ENCODE measurements at places on chromosomes 7 and 10. TPM values are rescaled to one million over a fixed set of nuclear protein-coding genes. Genes with fewer than 3 reads are reported as not detected.

- H3K27ac ChIP-seq: no peak overlapping the region
- no peak overlapping the region for H3K4me3 ChIP-seq
- no peak for DNase-seq
- no peaks in the 10 kb centered on the region for H3K4me1 ChIP-seq
- H3K36me3 ChIP-seq: no peaks in the 10 kb centered on the region
Observed at GRCh38 chr10:16945593-16945992, 128.4 kb upstream of the RSU1 start.

- DNase-seq: peak; percentile 76
- H3K36me3 ChIP-seq: no peaks in the 10 kb centered on the region
- no peak overlapping the region for H3K4me3 ChIP-seq
- H3K27me3 ChIP-seq: no peaks in the 10 kb centered on the region
Observed at GRCh38 chr10:101285519-101286070, 56.3 kb upstream of the LBX1 start.

The BAIAP2L1 gene
- polyA plus RNA-seq: 12.5 TPM

DNA sequence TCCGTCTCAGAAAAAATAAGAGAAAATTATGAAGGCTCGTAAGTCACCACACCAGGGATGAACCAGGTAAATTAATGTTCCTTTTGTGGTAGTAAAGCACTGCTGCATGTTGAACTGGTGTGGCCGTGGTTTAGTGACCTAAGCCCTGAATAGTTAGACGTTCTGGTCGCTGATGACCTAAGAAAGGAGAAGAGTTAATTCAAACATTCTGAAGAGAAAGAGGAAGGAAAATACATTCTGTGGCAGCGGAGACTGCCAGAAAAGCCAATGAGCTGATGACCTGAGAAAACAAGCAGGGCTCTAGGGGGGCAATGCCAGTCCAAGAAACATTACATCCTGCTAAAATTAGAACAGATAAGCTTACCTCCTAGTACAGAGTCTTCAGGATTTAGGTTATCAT is 17.5 kb downstream of the DNAJC9 start:
- no peaks in the 10 kb centered on the region for H3K4me1 ChIP-seq
- no peak overlapping the region for H3K4me3 ChIP-seq
- H3K27ac ChIP-seq: no peak overlapping the region
- DNase-seq: no peak

DNA sequence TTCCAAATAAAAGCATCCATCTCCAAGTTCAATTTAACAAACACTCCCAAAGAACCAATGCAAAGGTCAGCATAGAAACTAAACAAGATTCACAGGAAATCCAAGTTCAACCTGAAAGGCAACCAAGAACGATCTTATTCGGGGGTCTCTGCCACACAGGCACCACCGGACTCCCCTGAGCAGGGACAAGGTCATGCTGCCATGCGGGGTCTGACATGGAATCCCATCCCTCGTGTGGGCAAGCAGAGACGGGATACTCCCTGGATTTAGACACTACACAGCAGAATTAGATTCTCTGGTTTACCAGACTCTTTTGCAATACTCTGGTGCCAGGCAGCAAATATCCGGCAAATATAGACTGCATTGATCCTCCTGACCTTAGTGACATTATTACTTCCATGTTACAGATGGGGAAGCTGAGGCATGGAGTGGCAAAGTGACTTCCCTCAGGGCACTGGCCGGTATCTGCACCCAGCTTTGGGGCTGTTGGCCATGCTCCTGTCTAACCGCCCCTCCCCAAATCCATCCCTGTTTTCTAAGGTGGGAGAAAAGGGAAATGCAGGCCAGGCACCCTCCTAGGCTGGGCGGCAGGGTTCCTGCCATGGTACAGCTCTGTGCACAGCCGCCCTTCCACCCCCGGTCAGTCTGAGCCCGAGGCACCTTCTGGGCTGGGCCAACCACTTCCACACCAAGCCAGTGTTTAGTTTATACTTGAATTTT is 111.8 kb downstream of the VIPR2 start:
- no peaks in the 10 kb centered on the region for H3K27me3 ChIP-seq
- H3K36me3 ChIP-seq: no peaks in the 10 kb centered on the region
- H3K4me3 ChIP-seq: no peak overlapping the region
- DNase-seq: no peak
- H3K4me1 ChIP-seq: peaks cover 3% of the 10 kb centered on the region

The KCNH2 gene
- 0.82 TPM for polyA plus RNA-seq

DNA sequence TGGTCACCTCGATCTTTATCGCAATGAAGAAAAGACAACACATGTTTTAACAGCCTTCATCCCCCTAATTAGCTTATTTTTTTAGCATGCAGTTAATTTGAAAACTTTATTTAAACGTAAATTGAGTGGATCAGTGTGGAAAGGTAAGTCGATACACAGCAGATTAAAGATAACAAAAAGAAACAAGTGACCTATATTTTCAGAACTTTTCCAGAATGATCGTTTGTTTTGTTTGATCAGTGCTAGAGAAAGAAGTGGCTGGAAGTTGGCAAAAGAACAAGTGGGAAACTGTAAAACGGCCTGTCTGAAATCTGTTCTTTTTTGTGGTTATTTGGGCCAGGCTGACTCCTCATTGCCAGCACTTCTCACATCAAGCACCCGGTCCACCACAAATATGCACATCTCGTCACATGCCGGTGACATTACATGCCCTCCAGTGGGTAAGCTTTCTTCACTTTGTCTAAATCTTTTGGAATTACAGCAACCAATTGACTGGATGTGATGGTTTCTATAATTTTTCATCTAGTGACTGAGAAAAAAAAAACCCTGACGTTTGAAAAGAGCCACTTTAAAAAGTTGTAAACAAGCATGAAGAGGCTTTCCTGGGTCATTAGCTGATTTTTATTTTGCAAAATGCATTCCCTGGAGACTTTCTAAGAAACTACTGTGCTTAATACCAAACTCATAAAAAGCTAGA is 33.2 kb downstream of the C7orf33 start:
- H3K4me1 ChIP-seq: no peaks in the 10 kb centered on the region
- H3K36me3 ChIP-seq: no peaks in the 10 kb centered on the region
- H3K27me3 ChIP-seq: no peaks in the 10 kb centered on the region
- no peak for DNase-seq
- no peak overlapping the region for H3K27ac ChIP-seq

The SEMA3D gene
- 0.53 TPM for polyA plus RNA-seq

The ZNF467 gene
- polyA plus RNA-seq: 18.6 TPM

GRCh38 chr7:90592033-90592432 is 4.1 kb upstream of the CDK14 start:
- H3K4me3 ChIP-seq: no peak overlapping the region
- no peaks in the 10 kb centered on the region for H3K36me3 ChIP-seq
- H3K27me3 ChIP-seq: no peaks in the 10 kb centered on the region

The HOXA9 gene
- polyA plus RNA-seq: 0.40 TPM

DNA sequence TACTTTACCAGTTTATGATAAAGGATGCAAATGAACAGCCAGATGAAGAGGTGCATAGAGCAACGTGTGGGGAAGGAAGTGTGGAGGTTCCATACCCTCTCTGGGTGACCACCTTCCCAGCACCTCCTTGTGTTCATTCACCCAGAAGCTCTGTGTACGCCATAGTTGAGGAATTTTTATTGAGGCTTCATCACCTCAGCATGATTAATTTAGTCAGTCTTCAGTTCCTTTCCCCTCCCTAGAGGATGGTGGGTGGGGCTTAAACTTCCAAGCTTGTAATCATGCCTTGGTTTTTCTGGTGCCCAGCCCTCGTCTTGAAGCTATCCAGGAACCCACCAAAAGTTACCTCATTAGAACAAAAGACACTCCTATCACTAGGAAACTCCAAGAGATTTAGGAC is 162.7 kb downstream of the PLCE1 start:
- no peaks in the 10 kb centered on the region for H3K27me3 ChIP-seq
- no peaks in the 10 kb centered on the region for H3K4me1 ChIP-seq
- no peak for DNase-seq
- H3K27ac ChIP-seq: no peak overlapping the region
- H3K4me3 ChIP-seq: no peak overlapping the region
- no peaks in the 10 kb centered on the region for H3K36me3 ChIP-seq

- H3K27me3 ChIP-seq: no peaks in the 10 kb centered on the region
- no peak within 1 kb of the TSS for H3K4me3 ChIP-seq
- no peak for DNase-seq
- H3K4me1 ChIP-seq: no peaks in the 10 kb centered on the region
- no peaks in the 10 kb centered on the region for H3K36me3 ChIP-seq
- H3K27ac ChIP-seq: no peak within 1 kb of the TSS
Observed at GRCh38 chr10:112283100-112283499, at the start of gene TECTB. Gene TECTB, plus strand, starts transcription at chr10:112283400. Its CDS starts 335 bp downstream, at chr10:112283735.

- no peak overlapping the region for H3K4me3 ChIP-seq
- DNase-seq: no peak
- no peaks in the 10 kb centered on the region for H3K27me3 ChIP-seq
- no peaks in the 10 kb centered on the region for H3K36me3 ChIP-seq
Observed at GRCh38 chr7:21067216-21067615, 280.5 kb upstream of the SP8 start.

DNA sequence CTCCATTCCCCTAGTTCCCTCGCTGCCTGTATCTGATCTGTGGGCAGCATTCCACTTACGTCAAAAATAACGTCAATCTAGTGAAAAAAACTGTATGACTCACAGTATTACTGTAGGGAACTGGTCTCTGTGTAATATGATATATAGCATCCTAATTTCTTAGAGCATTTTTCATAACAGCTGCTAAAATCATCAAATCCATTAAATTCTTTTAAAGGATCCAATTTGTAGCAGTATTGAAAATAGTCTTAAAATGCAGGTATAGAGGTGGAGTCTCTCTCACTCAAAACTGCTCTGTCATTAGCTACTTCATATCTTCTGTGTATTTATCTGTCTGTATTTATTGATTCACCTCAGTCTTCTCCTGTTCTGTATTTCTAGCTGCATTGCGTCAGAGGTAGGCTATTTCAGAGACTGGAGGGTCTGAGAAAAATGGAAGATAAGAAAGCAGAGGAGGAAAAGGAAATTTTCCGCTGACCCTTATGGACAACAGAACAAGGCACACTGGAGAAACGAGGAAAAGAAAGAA is 59.9 kb downstream of the PON1 start:
- no peaks in the 10 kb centered on the region for H3K4me1 ChIP-seq
- DNase-seq: no peak
- no peaks in the 10 kb centered on the region for H3K27me3 ChIP-seq

The GOLGA7B gene
- 0.47 TPM for polyA plus RNA-seq

The PARD3 gene
- 10.3 TPM for polyA plus RNA-seq

The MUC3A gene
- polyA plus RNA-seq: 0.53 TPM

- no peaks in the 10 kb centered on the region for H3K36me3 ChIP-seq
- H3K4me1 ChIP-seq: peaks cover 4% of the 10 kb centered on the region
- H3K27ac ChIP-seq: no peak overlapping the region
- H3K4me3 ChIP-seq: no peak overlapping the region
- DNase-seq: no peak
Observed at GRCh38 chr7:128170461-128170860, 70.6 kb upstream of the LEP start.

The ABCA13 gene
- 1.9 TPM for polyA plus RNA-seq

- H3K4me1 ChIP-seq: no peaks in the 10 kb centered on the region
- H3K27me3 ChIP-seq: no peaks in the 10 kb centered on the region
- no peaks in the 10 kb centered on the region for H3K36me3 ChIP-seq
- H3K4me3 ChIP-seq: no peak overlapping the region
- H3K27ac ChIP-seq: no peak overlapping the region
- DNase-seq: no peak
Observed at GRCh38 chr7:95736635-95737034, 35.7 kb upstream of the DYNC1I1 start.

The HGF gene
- polyA plus RNA-seq: 6.6 TPM

GRCh38 chr10:89810908-89811525 is 109.6 kb downstream of the KIF20B start:
- no peak for DNase-seq
- no peaks in the 10 kb centered on the region for H3K27me3 ChIP-seq
- H3K4me3 ChIP-seq: no peak overlapping the region
- H3K36me3 ChIP-seq: no peaks in the 10 kb centered on the region

- no peaks in the 10 kb centered on the region for H3K4me1 ChIP-seq
- H3K36me3 ChIP-seq: no peaks in the 10 kb centered on the region
- DNase-seq: no peak
- no peaks in the 10 kb centered on the region for H3K27me3 ChIP-seq
- H3K27ac ChIP-seq: no peak overlapping the region
- H3K4me3 ChIP-seq: no peak overlapping the region
Observed at GRCh38 chr7:106347229-106347833, 62.5 kb upstream of the NAMPT start.

DNA sequence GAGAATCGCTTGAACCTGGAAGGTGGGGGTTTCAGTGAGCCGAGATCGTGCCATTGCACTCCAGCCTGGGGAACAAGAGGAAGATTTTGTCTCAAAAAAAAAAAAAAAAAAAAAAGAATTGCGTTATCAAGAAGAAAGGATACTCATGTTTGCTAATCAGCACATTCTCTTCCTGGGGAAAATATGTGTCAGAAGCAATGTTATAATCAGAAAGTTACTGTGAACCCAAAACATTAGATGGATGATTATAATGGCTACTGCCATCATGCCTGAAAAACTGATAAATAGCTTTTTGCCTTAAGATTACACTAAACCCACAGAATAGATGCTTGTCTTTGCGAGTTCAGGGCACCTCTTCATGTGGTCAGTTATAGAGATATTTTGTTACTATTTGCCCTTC is 24.3 kb upstream of the GNAI1 start:
- no peak overlapping the region for H3K4me3 ChIP-seq
- no peaks in the 10 kb centered on the region for H3K4me1 ChIP-seq
- H3K27me3 ChIP-seq: no peaks in the 10 kb centered on the region
- no peak for DNase-seq
- no peaks in the 10 kb centered on the region for H3K36me3 ChIP-seq
- no peak overlapping the region for H3K27ac ChIP-seq

GRCh38 chr7:92834507-92835260 is 1.7 kb downstream of the CDK6 start:
- no peaks in the 10 kb centered on the region for H3K27me3 ChIP-seq
- no peak for DNase-seq
- H3K36me3 ChIP-seq: peaks cover 4% of the 10 kb centered on the region
- peak overlapping the region; percentile 84 for H3K27ac ChIP-seq
- peak overlapping the region; percentile 82 for H3K4me3 ChIP-seq
- peaks cover 13% of the 10 kb centered on the region for H3K4me1 ChIP-seq

The PRPS1L1 gene
- not detected for polyA plus RNA-seq

The GRIFIN gene
- polyA plus RNA-seq: not detected

The C7orf57 gene
- polyA plus RNA-seq: 2.3 TPM

GRCh38 chr7:71613313-71613712 is 481.4 kb downstream of the GALNT17 start:
- H3K27me3 ChIP-seq: no peaks in the 10 kb centered on the region
- H3K4me1 ChIP-seq: peaks cover 4% of the 10 kb centered on the region
- peak; percentile 83 for DNase-seq
- no peak overlapping the region for H3K4me3 ChIP-seq
- no peaks in the 10 kb centered on the region for H3K36me3 ChIP-seq

DNA sequence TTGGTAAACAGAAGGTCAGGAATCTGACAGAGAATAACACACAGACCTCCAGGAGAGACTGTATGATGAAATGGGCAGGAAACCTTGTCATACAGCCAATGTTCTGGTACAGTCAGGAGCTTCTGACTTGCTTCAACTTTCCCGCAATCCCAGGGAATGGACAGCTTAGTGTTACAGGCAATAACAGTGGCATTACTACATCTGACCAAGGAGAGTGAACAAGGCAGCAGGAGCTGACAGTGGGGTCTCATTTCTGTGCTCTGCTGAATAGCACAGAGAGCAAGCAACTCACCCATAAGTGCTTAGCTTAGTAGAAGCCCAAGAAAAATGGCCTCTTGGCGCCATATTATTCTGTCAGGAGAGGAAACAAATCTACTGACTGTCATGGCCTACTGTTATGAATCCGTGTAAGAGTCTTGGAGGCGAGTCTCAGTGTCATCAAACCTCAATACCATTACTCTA is 186.2 kb upstream of the MTPN start:
- DNase-seq: no peak
- no peaks in the 10 kb centered on the region for H3K27me3 ChIP-seq
- H3K4me1 ChIP-seq: no peaks in the 10 kb centered on the region
- no peaks in the 10 kb centered on the region for H3K36me3 ChIP-seq
- H3K4me3 ChIP-seq: no peak overlapping the region

- no peaks in the 10 kb centered on the region for H3K4me1 ChIP-seq
- H3K36me3 ChIP-seq: no peaks in the 10 kb centered on the region
- H3K4me3 ChIP-seq: no peak overlapping the region
- H3K27ac ChIP-seq: no peak overlapping the region
- DNase-seq: no peak
Observed at GRCh38 chr7:155869784-155870076, 57.5 kb upstream of the SHH start.

Data from lung (tissue), 17 donors.